ENCODE measurements at places on chromosomes 11 and 22.

GRCh38 chr22:33242078-33242477 lies 183.9 kb upstream of the SYN3 start:
- no peak for DNase-seq

DNA sequence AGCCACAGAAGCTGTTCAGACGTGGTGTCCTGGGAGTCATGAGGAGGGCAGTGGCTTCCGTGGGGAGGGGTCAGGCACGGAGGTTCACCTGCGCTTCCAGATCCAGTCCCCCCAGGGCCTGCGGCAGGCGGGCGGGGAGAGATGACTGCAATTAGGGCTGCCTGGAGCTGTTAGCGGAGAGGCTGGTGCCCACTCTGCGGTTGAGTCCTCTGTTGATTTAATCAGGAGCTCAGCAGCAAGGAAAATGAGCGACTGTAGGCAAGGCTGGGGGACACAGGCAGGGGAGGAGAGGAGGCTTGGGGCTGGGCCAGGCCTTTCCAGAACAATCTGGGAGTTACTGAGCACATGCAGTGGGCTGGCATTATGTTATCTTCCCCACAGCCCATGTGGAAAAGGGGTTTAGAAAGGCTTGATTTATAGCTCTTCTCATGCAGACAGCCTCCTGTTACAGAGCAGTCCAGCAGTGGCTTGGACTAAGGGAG lies 13.1 kb downstream of the PLCB3 start:
- no peak for DNase-seq

- DNase-seq: no peak
Observed at GRCh38 chr11:24238771-24239645, 257.8 kb upstream of the LUZP2 start.

DNA sequence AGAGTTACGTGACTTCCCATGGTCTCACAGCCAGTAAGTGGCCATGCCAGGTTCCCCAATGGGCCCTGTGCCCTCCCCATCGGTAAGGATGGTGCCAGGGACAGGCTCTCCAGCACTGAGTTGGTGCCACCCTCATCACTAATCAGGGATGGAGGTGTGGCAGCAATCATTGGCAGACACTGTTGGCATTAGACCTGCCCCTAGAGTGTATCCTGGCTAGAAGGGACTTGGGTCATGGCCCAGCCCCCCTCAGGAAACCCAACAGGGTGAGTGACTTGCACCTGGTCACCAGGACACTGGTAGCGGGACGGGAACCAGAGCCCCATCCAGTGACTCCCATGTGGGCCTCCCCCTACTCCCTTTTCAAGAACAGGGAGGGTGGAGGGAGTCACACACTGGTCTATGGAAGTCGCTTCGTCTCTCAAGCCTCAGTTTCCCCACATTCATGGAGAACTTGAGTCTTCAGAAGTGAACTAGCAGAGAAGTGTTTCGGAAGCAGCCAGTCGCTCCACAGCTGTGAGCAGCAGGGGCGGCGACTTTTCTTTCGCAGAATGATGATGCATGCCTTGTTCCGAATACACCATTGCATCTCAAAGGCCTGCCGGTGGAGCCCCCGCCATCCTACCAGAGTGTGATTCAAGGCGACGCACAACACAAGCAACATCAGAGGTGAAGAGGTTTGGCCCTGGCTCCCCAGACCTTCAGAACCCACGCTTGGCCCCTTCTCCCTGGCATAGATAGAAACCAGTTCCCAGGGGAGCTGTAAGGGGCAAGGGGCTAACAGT lies 12.9 kb downstream of the MS4A10 start:
- no peak for DNase-seq

GRCh38 chr11:19243613-19244012 lies 2.9 kb upstream of the E2F8 start:
- no peak for DNase-seq

All from activated CD4-positive, CD25-positive, alpha-beta regulatory T cell treated with anti-CD3 and anti-CD28 coated beads, Interleukin-2, amount 50 U/mL, for 16 hours (primary cell).